COLO829 (cell line): ENCODE measurements at places on chromosomes 2 and 18.
A peak's percentile ranks its signal among the peaks of the same experiment; 100 is the strongest.

DNA sequence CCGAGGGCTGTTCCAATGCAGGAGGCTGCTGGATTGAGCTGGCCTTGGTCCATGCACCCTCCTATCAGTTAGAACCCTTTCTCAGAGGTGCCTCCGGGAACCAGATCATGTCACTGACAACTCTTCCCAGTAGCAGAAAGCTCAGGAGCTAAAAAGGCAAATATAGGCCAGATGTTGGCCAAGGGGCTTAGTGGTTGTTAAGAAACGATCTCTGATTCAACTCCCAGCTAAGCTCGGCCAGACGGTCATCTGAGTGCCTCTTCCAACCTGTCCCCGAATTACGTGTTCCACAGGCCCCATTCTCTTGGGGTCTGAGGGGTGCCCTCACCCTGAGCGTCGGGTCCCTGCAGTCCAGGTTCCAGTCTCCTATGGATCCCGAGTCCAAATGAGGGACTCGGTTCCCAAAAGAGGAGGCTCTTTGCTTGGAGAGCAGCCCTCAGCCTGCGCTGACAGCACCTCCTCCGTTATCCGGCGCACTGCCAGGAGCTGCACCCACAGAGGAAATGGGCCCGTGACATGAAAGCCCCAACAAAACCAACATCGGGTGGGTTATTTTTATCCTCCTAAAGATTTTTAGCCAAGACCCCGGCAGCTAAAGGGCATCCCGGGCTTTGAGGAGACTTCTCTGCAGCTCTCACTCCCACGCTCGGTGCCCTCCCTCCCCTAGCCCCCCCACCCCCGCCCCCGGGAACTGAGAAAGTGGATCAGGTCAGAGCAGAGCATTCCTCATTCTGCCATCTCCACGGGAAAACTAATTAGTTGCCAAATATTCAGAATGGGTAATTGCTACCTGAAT, 106.6 kb upstream of the ID2 start:
- DNase-seq = no peak

DNA sequence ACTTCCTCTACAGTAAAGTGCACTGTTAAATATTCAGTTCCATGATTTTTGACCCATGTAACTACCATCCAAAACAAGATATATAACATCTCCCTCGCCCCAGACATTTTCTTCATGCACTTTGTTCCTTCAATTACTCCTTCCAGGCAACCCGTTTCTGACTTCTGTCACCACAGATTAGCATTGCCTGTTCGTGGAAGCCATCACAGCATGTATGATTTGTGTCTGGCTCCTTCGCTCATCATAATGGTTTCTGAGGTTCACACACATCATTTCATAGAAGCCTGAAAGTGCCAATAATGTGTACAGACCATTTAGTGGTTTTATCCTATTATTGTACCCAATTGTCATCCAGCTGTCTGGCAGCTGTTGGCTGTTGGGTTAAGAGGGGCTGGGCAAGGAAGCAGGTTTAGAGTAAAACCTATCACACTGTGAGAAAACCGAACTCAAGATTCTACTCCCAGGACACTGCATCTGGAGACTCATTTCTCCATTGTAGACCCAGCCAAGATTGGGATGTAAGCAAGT, 16.1 kb downstream of the ARHGAP28 start:
- DNase-seq = no peak

DNA sequence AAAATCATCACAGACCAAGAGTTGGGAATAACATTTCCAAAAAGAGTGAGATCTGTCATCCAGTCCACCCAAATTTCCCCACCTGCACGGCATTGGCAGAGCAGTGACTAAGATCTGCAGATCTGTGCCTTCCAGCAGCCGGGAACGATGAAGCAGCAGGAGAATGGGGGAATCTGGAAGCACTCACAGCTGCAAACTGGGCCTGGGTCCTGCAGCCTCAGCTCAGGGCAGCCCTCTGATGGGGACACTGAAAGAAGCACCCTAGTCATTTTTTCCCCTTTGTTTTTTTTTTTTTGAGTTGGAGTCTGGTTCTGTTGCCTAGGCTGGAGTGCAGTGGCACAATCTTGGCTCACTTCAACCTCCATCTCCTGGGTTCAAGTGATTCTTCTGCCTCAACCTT, 4.4 kb upstream of the SAG start:
- no peak for DNase-seq

GRCh38 chr2:134900151-134900550, 18.5 kb upstream of the CCNT2 start:
- DNase-seq = no peak

DNA sequence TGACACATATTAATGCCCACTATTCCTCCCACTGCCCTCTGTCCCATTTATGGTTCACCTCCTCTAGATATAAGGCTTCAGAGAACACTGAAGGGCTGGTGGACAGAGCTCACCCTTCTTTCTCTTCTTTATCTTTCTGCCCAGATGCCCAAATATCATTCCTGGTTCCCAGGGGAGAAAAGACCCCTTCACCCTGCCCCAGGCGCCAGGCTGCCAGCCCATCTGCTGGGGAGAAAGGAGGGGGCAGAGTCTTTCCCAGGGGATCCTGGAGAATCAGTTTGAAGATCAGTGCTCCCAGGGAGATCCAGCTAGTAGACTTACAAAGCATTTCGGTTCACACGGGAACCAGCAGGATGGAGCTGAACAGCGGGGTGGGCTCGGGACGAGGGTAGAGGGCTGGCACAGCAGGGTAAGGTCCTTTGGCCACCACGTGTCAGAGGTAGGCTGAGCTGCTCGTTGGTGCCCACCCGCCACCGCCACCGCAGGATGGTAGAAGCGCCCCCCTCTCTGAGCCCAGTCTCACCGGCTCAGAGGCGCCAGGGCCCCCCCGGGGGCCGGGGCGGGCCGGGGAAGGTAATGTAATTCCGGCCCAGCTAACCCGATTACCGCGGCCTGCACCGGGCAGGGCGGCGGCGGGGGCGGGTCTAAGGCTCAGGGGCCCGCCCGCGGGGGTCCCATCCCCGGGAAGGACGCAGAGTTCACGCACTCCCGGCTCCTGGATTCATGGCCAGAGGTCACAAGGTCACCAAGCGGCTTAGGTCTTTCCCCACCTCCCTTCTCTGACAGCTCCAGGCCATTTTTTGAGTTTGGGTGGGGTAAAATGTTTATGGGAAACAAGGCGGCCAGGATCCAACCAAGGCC, 1.3 kb upstream of the TLX2 start:
- DNase-seq = no peak

DNA sequence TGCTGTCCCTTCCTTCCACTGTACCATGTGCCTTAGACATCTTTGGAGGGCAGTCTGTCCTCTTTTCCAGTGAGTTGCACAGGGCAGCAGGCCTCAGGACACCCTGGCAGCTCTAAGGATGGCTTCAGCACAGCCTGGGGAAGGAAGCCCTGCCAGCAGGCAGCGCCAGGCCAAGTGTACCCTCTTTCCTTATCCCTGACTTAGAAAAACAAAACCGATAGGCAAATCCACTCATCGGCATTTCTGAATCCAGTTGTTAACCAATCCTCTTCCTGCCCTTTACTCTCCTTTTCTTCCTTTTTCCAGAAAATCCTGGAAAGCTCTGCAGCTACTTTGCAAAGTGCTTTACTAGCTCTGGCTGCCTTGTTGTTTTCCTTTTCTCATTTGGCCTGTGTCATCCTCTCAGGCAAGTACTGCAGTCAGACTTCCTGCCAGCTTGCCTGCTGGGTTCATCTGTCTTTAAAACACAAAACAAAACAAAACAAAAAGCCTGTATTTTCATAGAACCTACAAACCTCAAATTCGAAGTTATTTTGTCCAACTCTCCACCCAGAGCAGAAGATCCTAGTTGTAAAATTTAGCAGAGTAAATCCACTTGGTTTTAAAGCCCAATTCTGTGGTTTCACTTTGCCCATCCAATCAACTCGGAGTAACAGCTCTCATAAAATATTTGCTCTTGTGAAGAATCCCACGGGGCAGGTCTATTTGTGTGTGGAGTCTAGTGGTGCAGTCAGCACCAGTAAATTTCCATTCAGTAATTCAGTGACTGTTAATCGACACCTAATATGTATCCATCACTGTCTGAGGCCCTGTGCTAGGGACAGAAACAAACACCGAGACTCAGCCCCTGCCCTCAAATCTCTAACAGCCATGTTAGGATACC, 45.2 kb downstream of the PCBP1 start:
- peak; percentile 32 for DNase-seq

DNA sequence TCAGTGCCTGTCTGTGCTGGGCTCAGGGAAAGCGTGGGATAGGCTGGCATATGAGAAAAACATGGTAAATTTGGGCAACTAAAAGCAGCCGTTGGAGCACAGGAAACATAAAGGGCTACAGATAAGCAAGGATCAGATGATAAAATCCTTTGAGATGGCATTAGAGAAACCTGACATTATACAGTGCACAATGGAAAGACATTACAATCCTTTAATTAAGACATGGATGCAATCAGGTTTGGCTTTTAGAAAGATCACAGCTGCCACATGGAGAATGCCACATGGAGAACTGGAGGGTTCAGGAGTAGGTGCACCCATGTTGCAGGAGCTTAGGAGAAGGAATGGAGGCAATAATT, 117.3 kb downstream of the CDC42EP3 start:
- no peak for DNase-seq

DNA sequence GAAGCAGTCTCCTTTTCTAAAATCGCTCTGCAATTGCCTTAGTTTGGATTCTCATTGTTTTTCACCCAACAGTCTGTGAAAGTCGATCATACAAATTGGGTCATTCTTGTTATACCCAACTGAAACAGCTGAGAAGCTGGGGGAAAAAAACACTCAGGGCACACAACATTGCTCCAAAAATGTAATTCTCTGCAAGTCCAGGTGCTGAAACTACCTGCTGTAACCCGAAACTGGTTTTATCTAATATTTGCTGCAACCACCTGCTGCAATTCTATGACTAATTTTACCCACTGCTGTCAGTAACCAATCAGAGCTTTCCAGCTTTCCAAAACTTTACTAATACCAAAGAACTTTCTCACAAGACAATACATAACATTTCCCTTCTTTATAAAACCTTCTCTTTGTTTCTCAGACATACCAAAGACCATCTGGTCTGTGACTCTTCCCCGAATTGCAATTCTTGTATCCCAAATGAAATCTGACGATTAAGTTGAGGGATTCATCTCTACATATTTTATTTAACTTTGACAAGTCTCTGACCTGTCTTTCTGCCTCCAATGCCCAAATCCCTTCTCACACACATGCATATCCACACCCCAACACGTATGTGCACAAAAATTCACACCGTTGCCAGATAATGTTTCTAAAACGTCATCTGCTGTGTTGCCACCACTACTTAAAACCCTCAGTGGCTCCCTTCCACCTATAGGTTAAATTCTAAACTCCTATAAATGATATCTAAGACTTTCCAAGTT, 198.3 kb downstream of the PIEZO2 start:
- no peak for DNase-seq

GRCh38 chr2:213234641-213235040, 49.6 kb upstream of the SPAG16 start:
- DNase-seq = no peak

DNA sequence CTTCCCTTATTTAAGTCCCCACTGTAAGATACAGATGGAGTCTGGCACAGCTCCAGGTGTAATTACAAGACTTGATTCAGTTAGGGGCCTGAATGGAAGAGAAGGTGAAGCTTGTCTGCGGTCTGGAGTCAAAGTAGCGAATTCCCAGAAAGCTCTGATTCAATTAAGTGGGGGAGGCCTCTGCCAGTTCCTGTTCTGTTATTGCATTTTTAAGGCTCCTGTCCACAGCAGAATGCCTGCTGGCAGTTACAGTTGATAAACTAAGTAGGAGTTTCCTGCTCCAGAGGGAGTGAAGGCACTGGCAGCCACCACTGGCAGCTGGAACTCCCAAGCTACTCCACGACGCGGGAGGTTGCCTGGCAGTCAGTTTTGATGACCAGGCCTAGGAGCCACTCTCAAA, 181.1 kb downstream of the SOCS6 start:
- no peak for DNase-seq

DNA sequence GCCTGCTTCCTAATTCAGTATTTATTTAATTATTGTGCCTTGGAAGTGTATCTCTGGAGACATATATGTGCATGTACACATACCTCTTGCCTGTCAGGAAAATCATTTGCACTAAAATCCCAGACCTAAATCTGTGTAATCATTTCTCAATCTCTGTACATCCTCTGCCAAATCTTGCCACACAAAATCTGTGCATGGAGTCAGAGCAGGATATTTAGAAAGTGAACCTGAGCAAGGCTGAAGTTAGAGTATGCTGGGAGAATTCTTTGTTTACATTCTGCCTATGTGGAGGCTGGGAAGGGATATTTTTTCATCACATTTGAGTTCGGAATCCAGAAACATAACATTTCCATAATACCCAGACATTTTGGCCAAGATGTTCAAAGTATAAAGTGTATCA, 9.3 kb downstream of the XRCC5 start:
- DNase-seq = no peak

GRCh38 chr2:233693963-233694362, 1.3 kb downstream of the UGT1A6 start:
- no peak for DNase-seq

- DNase-seq = peak; percentile 94
These were observed 1.9 kb upstream of the ESPNL start for GRCh38 chr2:238097988-238098871.

DNA sequence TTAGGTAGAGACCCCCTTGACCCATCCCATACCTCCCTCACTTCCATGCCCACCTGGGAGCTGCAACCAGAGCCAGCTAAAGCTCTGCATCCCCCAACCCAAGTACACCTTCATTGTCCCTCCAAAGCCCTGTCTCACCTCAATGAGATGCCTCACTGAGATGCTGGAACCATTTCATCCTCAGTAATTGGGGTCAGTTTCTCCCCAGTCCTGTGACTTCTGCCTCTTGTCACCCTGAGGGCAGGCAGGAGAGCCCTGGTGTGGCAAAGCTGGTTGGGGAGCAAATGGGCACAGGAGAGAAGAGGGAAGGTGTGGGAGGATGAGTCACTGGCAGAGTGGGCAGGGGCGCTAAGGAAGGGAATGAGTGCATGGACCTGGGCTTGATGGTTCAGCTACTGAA, 27.9 kb upstream of the NT5DC4 start:
- no peak for DNase-seq

GRCh38 chr18:6959110-6959509, 158.5 kb downstream of the LAMA1 start:
- DNase-seq = no peak

DNA sequence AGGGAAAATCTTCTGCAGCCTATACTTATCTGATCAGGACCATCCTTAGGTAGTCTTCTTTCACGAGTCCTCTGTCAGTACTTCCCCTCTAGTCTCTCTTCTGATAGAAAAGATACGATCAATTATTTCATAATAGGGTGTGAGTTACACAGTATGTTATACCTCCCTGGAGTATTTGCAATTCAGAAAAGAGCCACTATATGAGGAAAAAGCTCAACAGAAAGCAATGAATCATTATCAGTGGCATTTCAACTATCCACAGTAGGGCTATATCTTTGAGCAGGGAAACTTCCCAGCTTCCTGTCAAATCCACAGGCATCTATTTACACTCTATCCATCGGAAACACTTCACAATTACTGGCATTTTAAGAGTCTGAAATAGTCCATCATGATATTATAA, 105.3 kb upstream of the ACVR2A start:
- no peak for DNase-seq
